ENCODE measurements at places on chromosomes 1 and 21. TPM values are rescaled to one million over a fixed set of nuclear protein-coding genes. Genes with fewer than 3 reads are reported as not detected.

GRCh38 chr1:240765732-240766363, 153.9 kb upstream of the GREM2 start:
- DNase-seq: no peak

- DNase-seq: no peak
Measured at GRCh38 chr1:206646504-206646903, 11.2 kb downstream of the DYRK3 start.

- no peak for DNase-seq
Measured at GRCh38 chr1:37575692-37576091, 19.0 kb downstream of the DNALI1 start.

DNA sequence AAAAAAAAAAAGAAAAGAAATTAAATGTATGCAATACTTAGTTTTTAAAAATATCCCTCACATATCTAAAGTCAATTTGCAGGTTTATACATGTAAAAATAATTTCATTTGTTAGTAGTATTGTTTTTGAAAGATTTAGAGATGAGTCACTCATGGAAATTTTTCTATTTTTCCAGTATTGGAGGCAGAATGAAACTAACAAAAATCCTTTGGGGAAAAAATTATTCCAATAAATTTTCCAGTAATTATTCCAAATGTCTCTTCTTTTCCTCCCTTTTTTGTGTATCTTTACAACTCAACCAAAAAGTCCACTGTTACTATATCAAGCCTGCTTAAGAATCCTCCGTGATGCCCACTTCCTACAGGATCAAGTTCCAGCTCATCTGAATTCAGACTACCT, 29.9 kb downstream of the MPZL1 start:
- no peak for DNase-seq

DNA sequence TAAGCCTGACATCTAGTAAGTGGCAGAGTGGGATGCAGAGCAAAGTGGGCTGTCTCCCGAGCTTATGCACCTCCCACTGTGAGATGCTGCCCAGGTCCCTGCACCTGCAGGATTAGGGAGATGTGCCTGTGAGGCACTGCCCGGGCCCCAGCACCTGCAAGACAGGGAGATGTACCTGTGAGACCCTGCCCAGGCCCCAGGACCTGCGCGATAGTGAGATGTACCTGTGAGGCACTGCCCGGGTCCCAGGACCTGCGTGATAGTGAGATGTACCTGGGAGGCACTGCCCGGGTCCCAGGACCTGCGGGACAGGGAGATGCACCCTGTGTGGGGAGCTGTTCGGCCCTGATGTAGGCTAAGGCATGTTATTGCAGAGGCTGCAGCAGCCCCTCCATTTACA, 622.8 kb downstream of the PTPRU start:
- no peak for DNase-seq

DNA sequence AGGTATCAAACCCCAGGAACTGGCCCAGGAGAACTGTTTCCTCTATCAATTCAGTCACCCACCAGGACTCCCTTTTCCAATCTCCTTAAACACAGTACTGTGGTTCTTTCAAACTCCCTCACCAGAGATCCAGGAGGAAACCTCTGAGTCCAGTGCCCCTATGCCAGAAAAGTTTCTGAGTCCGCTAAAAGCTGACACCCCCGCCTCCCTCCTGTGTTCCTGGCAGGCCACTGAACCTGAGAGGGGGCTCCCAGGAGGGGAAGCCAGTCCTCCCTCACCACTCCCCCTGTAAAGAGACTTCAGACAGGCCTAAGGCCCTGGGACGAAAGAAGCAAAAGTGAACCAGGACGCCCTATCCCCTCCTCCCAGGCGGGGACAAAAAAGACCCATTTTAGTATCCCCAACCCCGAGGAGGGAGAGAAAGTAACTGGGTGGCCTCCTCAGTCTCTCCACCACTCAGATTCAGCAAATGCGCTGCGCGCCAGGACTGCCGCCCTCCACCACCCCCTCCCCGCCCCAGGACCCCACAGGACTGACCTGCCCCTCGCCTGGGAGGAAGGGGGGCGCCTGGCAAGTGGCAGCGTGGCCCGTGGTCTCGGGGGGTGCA, 624 bp downstream of the SLC41A1 start:
- no peak for DNase-seq

DNA sequence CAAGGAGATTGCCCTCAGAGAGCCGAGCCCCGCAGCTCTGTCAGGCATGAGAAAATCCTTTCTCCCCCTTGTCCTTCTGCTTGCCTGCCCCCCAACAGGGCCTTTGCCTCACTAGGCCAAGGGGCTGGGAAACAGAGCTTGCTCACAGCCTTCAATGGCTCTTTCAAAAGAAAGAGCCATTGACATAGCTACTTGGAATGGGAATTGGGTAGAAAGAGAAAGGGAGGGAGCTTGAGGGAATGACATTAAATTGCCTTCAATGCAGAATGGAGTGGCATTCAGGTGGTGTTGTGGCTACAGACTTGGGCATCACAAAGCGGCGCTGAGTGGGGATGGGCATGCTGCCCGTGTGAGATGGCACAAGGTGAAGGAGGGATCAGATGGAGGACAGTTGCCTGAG, 13.2 kb downstream of the SYT11 start:
- DNase-seq: peak; percentile 70

- no peak for DNase-seq
Measured at GRCh38 chr1:5752746-5753548, 239.3 kb downstream of the NPHP4 start.

DNA sequence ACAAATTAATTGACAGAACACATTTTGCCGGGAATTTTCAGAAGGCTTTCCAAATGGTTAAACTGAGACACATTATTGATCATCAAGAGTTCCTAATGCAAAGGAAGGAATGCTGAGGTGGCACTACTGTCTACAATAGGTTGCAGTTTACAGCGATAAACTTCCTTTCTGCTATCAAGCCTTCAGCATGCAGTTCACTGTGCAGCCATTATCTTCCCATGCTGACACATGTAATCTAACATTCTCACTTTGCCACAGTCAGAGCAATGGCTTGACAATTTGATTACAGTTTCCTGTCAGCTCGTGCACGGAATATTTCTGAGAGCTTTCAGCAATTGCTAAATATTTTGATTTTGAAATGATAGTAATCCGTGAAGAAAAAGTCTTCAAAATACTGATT, 166.9 kb upstream of the PRMT6 start:
- no peak for DNase-seq

DNA sequence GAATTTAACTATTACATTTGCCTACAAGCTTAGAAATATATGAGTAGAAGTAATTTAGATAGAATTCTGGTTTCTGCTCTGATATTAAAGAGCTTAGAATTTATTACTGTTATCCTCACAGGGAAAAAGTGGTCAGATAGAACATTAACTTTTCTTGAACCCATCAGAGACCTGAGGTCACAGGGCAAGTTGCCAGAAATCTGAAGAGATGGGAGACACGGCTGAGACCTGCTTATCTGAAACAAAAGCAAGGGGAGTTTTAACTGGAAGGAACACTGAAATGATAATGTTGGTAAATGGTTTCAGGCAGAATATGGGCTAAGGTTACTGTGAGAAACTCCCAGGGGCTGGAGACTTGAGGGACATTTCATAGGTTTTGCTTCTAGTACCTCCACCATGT, 28.0 kb upstream of the USP25 start:
- DNase-seq: no peak

Gene SPATA45
- total RNA-seq: not detected

Gene FAM43B
- 3.6 TPM for total RNA-seq

Gene PRAMEF8
- total RNA-seq: not detected

Gene NBPF3
- total RNA-seq: 7.9 TPM

Gene ITGB3BP
- total RNA-seq: 13.6 TPM

Gene PRELP
- total RNA-seq: 60.6 TPM
